ENCODE measurements at places on chromosomes 12 and 14.

GRCh38 chr14:76882651-76883050 lies 56.4 kb downstream of the LRRC74A start:
- no peak for DNase-seq

DNA sequence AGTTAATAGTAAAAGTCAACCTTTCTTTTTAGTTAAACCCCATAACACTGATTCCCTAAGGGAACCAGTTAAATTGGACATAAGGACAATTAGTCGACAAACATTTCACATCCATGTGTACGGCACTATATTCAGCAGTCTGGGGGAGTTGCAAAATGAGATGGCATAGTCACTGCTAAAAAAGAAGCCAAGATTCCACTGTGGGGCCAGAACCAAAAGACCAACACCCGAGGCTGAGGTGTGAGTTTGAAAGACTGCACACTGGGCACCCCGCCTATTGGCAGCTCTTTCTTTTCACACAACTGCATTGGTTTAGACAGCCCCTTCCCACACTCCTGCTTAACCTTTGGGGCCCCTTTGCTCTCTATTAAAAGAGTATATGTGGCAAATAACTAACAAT lies 16.7 kb downstream of the SETD3 start:
- DNase-seq, result no peak

DNA sequence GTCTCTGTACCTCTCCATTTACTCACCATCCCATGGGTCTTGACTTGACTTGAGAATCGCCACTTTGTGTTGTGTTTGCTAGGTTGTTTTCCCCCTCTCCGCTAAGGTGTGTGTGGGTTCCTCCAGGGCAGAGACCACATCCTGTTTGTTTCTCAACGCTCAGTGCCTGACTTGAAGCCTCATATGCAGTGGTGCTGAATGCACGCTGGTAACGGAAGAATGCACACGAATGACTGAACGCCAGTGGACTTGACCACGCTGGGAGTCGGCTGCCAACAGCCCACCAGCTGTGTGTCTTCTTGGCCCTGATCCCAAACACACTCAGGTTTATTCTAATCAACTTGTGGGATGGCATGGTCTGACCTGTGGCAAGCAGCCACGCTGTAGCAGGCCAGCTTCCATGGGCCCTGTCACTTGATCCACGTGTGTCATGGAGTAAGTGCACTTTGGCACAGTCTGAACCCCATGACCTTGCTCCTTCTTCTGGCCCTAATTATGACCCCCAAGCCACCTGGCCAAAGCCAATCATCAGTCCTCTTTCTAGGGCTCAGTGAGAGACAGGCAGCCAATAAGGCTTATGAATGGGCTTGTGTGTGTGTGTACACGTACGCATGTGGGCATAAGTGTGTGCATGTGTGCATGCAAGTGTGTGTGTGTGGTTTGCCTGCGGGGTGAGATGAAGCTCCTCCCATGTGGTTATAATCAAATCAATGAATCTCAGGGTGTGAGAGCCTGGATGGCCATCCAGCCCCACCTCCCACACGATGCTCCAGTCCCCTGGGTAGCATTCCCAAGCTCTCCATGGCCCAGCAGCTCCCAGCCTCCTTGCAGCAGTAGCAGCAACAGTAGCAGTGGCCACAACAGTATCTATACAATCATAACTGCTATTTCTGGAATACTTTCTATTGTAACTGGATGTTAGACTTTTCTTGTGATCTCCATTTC lies 6.4 kb upstream of the TC2N start:
- DNase-seq, result peak; percentile 94

DNA sequence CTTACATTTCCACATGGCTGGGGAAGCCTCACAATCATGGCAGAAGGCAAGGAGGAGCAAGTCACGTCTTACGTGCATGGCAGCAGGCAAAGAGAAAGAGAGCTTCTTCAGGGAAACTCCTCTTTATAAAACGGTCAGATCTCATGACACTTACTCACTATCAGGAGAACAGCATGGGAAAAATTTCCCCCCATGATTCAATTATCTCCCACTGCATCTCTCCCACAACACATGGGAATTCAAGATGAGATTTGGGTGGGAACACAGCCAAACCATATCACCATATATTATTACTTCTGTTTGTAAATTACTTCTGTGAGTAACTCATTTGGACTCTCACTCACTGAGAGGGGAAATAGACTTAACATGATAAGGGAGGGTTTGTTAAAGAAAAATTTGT lies 1496.8 kb upstream of the TMEM132C start:
- DNase-seq, result no peak

GRCh38 chr12:51428256-51428655 lies 3.6 kb downstream of the SLC4A8 start:
- DNase-seq, result no peak

- DNase-seq, result no peak
These were observed 325.2 kb upstream of the DIO2 start for GRCh38 chr14:80536456-80536855.

DNA sequence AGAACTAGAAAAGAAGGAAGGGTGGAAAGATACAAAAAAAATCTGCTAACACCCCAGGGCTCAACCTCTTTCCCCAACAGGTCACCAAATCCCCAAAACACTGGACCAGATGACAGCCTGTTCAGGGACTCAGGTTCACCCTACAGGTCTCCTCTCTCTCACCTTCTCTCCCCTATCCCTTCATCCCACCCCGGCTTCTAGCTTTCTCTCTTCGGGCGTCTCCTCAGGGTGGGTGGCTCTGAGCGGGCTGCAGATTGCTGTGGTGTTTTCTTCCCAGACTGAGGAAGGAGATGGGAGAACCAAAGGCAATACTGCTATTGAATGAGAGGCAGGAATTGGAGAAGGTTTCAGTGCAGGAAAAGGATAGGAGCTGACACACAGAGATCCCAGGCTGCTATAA lies 39.3 kb downstream of the ANO2 start:
- no peak for DNase-seq

GRCh38 chr14:102154821-102155549 lies 15.3 kb downstream of the WDR20 start:
- peak; percentile 25 for DNase-seq
